Stimulated activated CD4-positive, alpha-beta T cell treated with anti-CD3 and anti-CD28 coated beads, Interleukin-1b, Interleukin-23, amount 100 ng/mL, for 48 hours (primary cell): ENCODE measurements at places on chromosomes 4 and X.

DNA sequence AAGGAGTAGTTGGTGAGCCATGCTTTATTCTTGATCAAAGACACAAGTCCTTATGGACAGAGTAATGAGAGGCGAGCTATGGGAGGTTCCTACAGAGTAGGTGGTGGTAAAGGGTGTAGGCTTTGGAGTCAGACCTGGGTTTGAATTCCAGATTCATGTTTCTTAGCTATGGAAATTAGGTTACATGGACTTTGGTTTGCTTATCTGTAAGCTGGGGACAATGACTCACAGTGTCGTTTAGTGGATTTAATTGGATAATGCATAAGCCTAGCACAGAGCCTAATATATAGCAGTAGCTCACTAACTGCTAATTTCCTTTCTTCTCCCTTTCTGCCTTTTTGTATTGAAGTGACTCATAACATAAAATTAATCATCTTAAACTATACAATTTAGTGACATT, 5.0 kb upstream of the TRPC5 start:
- DNase-seq = no peak

DNA sequence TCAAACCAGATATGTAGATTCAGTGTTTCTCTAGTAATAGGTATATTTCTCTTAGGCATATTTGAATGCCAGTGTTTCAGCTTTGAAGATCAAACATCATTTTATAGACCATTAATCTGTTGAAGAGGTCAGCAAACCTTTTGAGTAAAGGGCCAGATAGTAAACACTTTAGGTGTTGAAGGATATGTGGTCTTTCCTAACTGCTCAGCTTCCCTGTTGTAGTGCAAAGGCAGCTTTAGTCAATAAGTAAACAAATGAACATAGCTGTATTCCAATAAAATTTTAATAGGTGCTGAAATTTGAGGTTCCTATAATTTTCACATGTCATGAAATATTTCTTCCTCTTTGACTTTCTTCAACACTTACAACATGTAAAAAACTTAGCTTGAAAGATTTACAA, 201.6 kb downstream of the ADGRL3 start:
- no peak for DNase-seq

DNA sequence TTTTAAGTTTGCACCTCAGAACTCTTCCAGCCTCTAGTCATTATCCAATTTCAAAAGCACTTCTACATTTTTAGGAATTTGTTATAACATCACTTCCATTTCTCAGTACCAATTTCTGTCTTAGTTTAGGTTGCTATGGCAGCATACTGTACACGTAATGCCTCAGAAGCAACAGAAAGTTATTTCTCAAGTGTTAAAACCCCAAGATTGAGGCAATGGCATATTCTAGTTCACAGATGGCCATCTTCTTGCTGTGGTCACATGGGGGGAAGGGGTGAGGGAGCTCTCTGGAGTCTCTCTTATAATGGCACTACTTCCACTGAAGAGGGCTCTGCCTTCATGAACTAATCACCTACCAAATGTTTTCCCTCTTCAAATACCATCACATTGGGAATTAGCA, 220.3 kb upstream of the CTSO start:
- no peak for DNase-seq

DNA sequence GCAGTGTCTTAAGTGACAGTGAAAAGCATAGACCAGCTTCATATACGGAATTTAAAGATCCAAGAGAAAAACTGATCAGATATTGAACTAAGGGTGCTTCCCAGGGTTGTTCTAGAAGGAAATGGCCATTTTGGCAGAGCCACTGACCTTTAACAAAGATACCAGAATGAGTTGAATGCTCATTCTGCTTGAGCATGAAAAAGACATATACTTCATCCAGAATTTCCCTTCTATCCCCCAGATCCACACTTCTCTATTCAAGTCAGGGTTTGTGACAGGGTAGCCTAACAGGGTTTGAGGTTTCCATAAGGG, 45.6 kb upstream of the FAM9C start:
- no peak for DNase-seq

GRCh38 chr4:184529283-184529682, 54.9 kb upstream of the IRF2 start:
- no peak for DNase-seq

- DNase-seq = no peak
These were observed 66.0 kb downstream of the CPEB2 start for GRCh38 chr4:15068298-15068697.

- no peak for DNase-seq
These were observed 55.9 kb upstream of the HGFAC start for GRCh38 chr4:3385711-3386420.

DNA sequence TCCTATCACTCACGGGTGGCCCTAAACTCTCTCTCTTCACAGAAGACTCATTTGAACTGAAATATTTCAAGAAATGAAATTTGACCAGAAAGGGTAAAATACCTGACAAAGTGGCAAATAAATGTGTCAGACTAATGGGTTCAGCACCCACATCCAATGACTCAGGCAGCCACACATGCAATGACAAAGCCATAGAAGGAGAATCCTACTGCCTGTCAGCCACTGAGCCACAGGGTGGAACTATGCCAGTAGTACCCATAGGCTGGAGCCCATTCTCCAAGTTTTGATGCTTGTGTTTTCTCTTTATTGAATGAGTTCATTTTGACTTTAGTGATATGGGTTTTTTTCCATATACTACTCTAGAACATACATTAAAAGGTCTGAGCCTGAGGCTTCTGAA, 179.0 kb downstream of the BEND2 start:
- peak; percentile 2 for DNase-seq

DNA sequence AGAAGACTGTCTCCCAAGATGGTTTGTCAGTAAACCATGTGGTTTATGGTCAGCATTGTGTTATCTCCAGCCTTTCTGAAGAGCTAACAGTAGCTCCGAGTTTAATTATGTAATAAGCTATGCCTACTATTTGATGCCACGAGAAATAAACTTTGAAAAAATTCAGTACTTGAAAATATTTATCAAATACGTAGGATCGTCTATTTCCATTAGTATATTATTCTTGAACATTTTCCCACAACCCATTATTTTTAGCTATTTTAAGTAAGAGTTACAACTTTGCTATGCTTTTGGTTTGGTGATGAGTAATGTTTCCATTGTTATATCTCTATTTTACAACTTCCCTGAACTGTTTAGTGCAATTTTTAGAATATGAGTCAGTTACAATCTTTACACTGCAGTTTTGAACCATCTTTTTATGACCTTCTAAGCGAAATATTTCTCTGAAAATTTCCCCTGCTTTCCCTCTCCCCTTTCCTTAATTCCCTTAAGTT, 44.5 kb upstream of the TRIM2 start:
- no peak for DNase-seq

DNA sequence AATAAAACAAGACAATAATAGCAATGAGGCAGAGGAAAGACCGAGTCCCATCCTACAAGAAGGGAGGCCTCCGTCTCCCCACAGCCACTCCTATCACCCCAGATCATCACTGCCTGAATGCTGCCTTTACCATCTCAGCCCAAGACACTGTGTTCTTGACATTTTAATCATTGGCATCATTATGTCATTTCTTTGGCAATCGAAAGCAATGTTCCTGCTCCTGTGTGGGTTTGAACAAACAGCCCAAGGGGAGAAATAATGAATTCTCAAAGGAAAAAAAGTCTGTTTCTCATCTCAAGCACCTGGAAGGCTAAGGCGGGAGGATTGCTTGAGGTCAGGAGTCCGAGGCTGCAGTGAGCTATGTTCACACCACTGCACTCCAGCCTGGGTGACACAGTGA, 73.0 kb upstream of the ACSL1 start:
- DNase-seq = no peak

DNA sequence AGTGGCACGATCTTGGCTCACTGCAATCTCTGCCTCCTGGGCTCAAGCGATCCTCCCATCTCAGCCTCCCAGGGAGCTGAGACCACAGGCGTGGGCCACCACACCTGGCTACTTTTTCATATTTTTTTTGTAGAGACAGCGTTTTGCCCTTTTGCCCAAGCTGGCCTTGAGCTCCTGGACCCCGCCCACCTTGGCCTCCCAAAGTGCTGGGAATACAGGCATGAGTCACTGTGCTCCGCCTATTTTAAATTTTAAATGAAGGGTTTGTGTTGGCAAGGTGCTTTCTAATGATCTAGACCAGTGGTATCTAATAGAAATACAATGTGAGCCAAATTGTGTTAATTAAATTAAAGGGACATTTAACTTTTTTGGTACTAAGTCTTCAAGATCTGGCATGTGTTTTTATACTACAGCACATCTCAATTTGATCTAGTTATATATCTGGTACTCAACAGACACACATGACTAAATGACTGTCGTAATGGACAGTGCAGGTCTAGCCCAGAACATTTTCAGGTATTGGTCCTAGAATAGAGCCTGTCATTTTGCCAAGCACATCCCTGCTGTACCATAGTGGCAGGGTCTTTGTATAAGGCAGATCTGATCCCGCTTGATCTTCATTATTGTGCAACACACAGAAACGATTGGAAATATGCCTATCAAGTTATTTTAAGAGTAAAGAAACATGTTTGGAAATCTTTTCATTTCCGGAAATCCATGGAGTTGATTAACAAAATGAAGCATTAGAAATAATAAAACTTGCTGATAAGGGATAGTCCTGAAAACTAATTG, 7.3 kb downstream of the PGK1 start:
- DNase-seq = no peak

DNA sequence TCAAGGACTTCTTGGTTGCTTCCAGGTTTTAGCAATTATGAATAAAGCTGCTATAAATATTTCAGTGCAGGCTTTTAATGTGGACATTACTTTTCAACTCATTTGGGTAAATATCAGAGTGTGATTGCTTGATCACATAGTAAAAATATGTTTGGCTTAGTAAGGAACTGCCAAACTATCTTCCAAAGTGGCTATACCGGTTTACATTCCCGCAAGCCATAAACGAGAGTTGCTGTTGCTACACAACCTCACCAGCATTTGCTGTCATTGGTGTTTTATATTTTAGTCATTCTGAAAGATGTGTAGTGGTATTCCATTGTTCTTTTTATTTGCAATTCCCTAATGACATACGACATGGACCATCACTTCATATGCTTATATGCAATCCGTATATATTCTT, 30.9 kb upstream of the SPOCK3 start:
- no peak for DNase-seq

DNA sequence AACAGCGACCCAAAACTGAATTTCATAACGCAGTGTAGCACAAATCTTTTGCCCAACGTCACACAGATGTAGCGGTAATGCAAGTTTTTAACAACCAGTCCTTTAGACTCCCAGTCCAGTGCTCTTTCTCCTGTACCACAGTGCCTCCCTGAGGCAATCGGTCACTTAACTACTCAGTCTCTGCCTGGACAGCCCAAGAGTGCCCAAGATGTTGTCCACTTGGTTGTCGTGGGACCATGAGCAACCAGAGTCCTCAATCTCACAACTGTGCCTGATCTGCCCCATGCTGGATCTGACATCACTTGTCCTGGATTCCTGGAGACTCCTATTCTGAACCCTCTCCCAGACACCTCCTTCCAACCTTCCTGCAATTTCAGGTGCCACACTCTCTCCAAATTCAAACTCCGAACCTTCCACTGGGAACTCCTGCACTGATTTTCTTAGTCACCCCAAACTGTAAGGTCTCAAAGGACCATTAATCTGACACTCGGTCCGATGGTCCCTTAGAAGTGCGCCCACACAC, 702 bp downstream of the MMGT1 start:
- DNase-seq = no peak

GRCh38 chr4:26218677-26219605, 101.9 kb upstream of the RBPJ start:
- DNase-seq = no peak

DNA sequence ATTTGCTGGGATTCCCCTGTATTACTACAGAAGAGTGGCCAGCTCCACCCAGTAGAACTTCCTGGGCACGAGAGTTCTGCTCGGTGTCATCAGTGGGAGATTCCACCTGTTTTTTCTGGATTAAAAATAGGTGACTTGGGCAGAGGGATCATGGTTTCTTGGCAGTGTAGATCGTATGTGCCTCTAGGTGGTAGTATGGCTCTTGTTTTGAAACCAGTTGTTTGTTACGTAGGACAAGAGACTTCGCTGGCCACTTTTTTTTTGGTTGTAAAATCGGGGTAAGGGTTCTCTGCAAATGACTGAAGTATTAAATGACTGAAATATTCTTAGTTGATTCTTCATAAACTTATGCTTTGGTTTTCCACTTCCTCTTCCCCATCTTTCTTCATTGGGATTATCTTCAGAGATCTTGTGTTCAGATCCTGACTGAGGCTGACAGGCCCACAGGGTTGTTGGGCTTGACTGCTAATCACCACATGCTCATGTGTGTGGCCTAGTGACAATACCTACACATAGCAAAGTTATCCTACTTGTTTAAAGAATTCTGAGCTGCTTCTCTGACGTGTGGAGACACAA, 43.8 kb upstream of the WDR1 start:
- DNase-seq = no peak

DNA sequence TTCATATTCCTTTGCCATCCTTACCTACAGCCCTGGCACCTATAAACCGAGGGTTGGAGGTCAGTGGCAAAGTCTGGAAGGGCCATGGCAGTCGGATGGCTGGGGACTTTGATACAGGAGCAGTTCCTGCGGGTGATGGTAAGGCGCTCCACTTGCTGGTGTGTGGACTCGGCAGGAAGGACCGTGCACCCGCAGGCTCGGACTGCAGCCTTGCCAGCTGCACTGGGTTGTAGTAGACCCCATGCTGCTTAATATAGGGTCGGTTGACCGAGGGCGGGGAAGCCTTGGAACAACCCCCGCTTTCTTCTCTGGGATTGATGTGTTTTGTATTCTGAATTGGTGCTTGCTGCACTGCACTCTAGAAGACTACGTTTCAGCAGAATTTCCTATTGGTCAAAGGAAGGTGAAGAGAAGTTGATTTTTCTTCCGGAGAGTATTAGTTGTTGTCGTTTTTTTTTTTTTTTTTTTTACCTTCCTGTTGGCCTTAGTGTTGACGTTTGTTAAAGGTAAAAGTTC, 638 bp downstream of the BLTP1 start:
- DNase-seq = no peak

GRCh38 chrX:2261831-2262667, 238.7 kb downstream of the DHRSX start:
- DNase-seq = no peak

DNA sequence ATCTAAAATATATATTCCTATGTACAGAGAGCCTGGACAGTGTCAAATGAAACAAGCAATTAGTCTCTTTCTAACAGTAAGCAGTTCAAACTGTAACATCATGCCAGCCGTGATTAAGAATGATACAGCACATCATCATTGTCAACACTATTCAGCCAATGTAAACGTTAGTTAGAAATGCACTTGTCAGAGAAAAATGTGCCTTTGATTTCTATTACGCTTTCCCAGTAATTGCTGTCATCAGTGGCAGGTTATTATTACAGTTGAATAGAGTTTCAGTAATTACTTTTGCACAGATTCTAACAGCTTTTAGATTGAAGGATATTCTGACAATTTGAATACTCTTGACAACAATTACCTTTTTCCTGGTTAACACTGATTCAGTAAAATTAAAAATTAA, 1007.1 kb downstream of the SH3BGRL start:
- DNase-seq = no peak

GRCh38 chr4:18366892-18367291, 345.3 kb upstream of the LCORL start:
- no peak for DNase-seq
